Stimulated activated CD4-positive, alpha-beta T cell treated with anti-CD3 and anti-CD28 coated beads, Interleukin-2, amount 100 ng/mL, for 24 hours (primary cell): ENCODE measurements at places on chromosomes 16 and 17.

GRCh38 chr17:40827746-40828453 lies 5.5 kb upstream of the KRT10 start:
- DNase-seq: no peak

- no peak for DNase-seq
Measured at GRCh38 chr17:33962857-33963655, 292.0 kb upstream of the CCL2 start.

DNA sequence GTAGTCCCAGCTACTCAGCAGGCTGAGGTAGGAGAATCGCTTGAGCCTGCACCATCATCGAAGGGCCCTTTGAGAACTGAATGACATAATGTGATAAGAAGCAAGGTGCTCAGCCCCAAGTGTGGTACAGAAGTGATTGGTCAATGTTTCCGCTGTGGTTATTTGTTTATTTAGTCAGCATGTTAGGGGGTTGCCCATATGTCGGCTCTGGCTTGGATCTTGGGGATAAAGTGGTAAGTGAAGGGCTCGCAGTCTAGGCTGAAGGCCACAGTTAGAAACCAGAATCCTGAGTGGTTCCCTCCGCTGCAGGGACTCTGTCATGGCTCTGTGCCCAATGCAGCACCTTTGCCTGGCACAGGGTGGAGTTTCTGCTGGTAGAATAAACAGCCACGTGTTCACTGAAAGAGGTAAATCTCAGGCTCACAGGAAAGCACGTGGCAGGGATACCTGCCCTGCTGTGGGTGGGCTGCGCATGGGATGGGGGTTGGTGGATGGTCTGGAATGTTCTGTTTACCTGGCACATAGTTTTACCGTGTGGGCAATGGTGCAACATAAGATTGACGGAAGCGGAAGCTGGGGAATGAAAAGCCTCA lies 35.4 kb downstream of the SYT17 start:
- DNase-seq: no peak

DNA sequence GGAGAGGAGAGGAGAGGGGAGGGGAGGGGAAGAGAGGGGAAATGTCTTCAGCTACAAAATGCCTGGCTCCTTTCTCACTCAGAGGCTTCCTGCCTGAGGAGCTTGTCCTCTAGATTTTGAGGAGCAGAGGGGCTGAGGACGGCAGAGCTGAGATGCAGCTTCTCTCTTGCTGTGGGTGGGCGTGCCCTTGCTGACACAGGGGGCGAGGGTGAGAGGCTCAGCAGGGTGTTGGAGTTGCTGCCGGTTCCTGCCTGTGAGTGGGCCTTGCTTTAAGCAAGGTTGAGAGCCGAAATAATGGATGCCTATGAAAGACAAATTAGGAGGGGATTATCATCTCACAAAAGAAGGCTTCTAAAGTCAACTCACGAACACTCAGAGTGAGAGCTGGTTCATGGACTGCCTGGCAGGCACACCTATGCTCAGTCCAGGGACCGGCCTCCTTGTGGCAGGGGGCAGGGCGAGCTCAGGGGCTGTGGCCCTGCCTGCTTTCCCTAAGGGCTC lies 215.6 kb downstream of the MSI2 start:
- DNase-seq: no peak

GRCh38 chr17:32185875-32186274 lies 43.6 kb downstream of the RHOT1 start:
- no peak for DNase-seq

DNA sequence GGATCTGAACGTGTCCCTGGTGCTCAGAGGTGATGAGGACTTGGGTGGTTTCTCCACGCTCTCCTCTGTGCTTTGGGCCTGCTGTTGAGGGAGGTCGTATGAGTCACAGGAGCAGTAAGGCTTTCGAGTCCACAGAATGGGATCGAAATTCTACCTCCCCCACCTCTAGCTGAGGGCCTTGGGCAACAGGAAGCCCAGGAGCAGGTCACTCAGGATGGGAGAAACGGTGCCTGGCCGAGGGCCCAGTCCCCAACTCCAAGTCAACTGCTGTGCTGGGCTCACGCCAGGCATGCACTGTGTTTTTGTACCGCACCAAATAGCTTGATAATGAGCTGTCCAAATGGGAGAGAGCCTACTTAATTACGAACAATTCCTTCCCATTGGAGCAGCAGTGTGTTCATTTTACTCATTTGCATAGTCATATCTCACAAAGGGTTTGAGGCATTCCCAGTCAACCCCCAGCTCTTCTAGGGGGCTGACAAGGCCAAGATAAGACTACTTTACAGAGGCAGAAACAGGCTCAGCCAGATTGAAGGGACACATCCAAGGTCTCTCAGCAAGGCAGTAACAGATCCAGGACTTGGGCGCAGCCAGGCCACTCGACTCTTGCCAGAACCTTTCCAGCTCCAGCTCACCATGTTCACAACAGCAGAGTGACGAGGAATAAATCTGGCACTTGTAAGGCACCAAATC lies 53.6 kb downstream of the WNT3 start:
- DNase-seq: no peak
